ENCODE measurements at places on chromosomes 1 and 21. TPM values are rescaled to one million over a fixed set of nuclear protein-coding genes. Genes with fewer than 3 reads are reported as not detected.

NPPA gene
- not detected for total RNA-seq

KRTAP8-1 gene
- total RNA-seq: not detected

LRRC8C gene
- 12.3 TPM for total RNA-seq

KRTAP10-11 gene
- not detected for total RNA-seq

PODN gene
- 17.1 TPM for total RNA-seq

SYCP1 gene
- not detected for total RNA-seq

F13B gene
- total RNA-seq: not detected

LCE1E gene
- total RNA-seq: not detected

SPRR3 gene
- total RNA-seq: 10.0 TPM

LCE1D gene
- not detected for total RNA-seq

ERICH3 gene
- total RNA-seq: 0.79 TPM

S100A7A gene
- total RNA-seq: not detected

EXO1 gene
- 7.9 TPM for total RNA-seq

LCE3D gene
- total RNA-seq: not detected

PYHIN1 gene
- total RNA-seq: 0.69 TPM

RIT1 gene
- total RNA-seq: 39.4 TPM

PGLYRP3 gene
- not detected for total RNA-seq

PLPPR4 gene
- total RNA-seq: 23.8 TPM

TSPAN2 gene
- 55.4 TPM for total RNA-seq

MPL gene
- not detected for total RNA-seq

BCAR3 gene
- total RNA-seq: 14.5 TPM

MRPS21 gene
- 33.6 TPM for total RNA-seq

ZNF648 gene
- total RNA-seq: 0.11 TPM

GJB3 gene
- total RNA-seq: 2.2 TPM

Measured in urinary bladder (tissue), 4 donors.